ENCODE measurements at places on chromosomes 2 and 18.

GRCh38 chr2:28896906-28897305, 2.4 kb downstream of the WDR43 start:
- H3K4me1 ChIP-seq, result peaks cover 14% of the 10 kb centered on the region
- no peak overlapping the region for H3K4me3 ChIP-seq
- H3K27ac ChIP-seq, result no peak overlapping the region
- H3K27me3 ChIP-seq, result no peaks in the 10 kb centered on the region

DNA sequence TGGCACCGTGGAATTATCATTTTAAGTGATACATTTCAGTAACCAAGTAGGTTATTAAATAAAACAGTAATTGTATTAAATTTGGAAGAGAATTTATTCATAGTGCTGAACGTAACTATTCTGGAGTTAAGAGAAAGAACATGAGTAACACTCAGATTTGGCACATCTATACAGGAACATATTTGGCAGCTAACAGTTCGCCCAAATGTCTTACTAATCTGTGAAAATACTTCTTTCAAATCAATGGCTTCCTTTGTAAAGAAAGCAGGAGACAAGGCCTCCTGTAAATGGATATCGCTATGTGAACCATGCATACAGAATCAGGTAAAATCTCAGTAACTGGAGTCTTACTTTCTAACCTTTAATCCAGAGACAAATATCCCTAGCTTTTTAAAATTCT, 64.4 kb downstream of the ZNF516 start:
- H3K36me3 ChIP-seq, result no peaks in the 10 kb centered on the region
- H3K27ac ChIP-seq, result no peak overlapping the region
- H3K4me1 ChIP-seq, result no peaks in the 10 kb centered on the region
- no peaks in the 10 kb centered on the region for H3K27me3 ChIP-seq
- H3K4me3 ChIP-seq, result no peak overlapping the region

DNA sequence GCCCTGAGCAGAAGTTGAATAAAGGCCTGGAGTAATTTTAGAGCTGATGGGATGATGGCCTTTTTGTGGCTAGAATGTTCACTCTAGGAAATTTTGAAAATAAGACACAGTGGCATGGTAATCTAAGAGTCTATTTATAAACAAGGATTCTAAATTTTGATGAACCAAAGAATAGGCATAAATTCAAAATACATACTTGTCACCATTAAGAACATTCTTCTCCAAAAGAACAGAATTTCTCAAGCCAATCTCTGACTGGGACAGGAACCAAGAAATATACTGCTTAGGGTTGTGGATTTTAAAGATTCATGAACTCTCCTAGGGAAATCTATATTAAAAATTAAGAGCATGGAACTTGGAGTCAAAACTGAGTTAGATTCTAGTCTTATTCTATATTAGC, 98.2 kb upstream of the SETBP1 start:
- no peaks in the 10 kb centered on the region for H3K36me3 ChIP-seq
- no peak for DNase-seq
- no peak overlapping the region for H3K4me3 ChIP-seq
- H3K4me1 ChIP-seq, result peaks cover 14% of the 10 kb centered on the region
- no peaks in the 10 kb centered on the region for H3K27me3 ChIP-seq

DNA sequence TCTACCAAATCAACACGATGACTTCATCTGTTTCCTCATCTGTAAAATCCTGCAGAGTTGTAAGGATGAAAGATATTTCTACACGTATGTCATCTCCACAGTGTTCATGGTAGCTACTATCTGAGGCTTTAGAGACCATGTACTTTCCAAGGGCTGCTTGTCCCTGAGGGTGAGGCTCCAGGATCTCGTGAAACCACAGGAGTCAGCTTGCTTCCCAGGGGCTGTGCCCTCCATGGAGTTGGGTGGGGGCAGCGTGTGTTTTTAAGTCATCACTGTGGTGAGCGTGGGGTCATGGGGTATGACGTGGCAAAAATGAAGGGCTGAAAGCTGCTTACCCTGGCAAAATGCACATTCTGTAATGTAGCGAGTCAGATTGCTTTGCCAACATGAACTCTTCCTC, 81.6 kb downstream of the ASAP2 start:
- no peaks in the 10 kb centered on the region for H3K36me3 ChIP-seq
- H3K4me1 ChIP-seq, result peaks cover 52% of the 10 kb centered on the region
- no peaks in the 10 kb centered on the region for H3K27me3 ChIP-seq
- peak; percentile 77 for DNase-seq
- peak overlapping the region; percentile 91 for H3K27ac ChIP-seq
- no peak overlapping the region for H3K4me3 ChIP-seq

- no peaks in the 10 kb centered on the region for H3K36me3 ChIP-seq
- no peak overlapping the region for H3K4me3 ChIP-seq
- peak; percentile 14 for DNase-seq
- H3K27me3 ChIP-seq, result no peaks in the 10 kb centered on the region
Observed at GRCh38 chr2:68426848-68427579, 40.1 kb downstream of the FBXO48 start.

DNA sequence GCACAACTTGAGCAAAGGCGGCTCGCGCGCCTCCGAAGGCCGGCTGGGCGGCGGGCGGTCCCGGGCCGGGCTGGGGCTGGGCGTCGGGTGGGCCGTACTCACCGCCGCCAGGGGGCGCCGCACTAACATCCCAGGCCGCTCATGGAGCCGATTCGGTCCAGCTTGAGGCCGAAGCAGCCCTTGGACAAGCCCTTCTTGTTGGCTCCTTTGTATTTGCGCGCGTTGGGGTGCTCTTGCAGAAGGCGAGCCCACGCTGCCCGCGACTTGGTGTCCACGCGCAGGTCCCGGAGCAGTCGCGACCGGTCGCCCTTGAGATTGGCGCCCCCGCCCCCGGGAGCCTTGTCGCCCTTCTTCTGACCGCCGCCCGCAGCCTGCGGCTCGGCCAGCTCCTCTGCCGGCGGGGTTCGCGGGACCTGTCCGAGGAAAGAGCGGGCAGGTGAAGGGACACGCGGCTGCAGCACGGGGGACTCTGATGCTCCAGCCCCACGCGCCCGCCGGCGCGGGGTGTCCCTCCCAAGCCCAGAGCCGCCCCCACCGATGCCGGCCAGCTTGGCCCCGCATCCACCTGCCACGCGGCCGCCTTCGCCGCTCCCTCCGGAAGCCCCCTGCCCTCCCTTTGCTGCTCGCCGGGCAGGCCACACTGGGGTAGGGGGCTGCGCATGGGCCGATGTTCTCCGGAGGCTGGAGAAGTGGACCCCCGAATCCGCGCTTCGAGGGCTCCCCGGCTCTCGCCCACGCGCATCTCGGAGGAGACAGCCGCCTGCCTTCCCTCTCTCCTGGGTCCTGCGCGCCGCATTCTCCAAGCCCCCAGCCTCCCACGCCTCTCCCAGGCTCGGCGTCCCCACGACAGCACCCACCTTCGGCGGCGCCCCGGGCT, 655 bp downstream of the NPPC start:
- H3K4me1 ChIP-seq, result peaks cover 16% of the 10 kb centered on the region
- 0 out of 2 replicates have a peak overlapping the region, but pooled peaks have one; percentile 12 for H3K4me3 ChIP-seq
- peaks cover 69% of the 10 kb centered on the region for H3K27me3 ChIP-seq
- H3K36me3 ChIP-seq, result no peaks in the 10 kb centered on the region

- no peak overlapping the region for H3K27ac ChIP-seq
- no peaks in the 10 kb centered on the region for H3K36me3 ChIP-seq
- H3K27me3 ChIP-seq, result no peaks in the 10 kb centered on the region
- H3K4me1 ChIP-seq, result no peaks in the 10 kb centered on the region
- H3K4me3 ChIP-seq, result no peak overlapping the region
Observed at GRCh38 chr2:31950946-31951562, 59.8 kb downstream of the MEMO1 start.

DNA sequence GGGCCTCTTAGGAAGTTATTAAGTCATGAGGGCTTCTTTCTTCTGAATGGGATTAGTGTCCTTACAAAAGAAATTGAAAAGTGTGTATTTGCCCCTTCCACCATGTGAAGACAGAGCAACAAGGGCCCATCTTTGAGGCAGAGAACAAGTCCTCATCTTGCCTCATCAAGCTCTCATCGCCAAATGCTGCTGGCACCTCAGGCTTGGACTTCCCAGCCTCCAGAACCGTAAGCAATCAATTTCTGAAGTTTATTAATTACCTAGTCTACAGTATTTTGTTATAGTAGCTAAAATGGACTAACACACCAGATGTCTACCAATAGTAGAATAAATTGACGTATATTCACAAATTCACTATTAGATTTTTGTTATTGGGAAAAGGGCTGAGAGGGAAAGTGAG, 74.6 kb downstream of the CCDC148 start:
- H3K4me1 ChIP-seq, result no peaks in the 10 kb centered on the region
- H3K27me3 ChIP-seq, result no peaks in the 10 kb centered on the region
- H3K27ac ChIP-seq, result no peak overlapping the region
- H3K4me3 ChIP-seq, result no peak overlapping the region

DNA sequence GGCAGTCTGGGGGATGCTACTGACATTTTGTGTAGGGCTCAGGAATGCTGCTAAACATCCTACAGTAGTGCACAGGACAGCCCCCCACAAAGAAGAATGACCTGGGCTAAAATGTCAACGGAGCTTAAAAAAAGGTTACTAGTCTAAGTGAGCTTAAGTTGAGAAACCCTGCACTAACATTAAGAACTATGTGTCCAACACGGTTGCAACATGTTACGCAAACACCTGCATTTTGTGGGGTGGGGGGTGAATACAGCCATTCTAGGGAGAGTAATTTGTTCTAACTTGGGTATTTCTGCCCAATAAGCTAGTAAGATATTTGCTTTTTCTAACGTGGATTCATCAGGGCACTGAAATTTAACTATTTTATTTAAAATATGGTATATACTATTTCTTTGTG, 57.9 kb downstream of the SLC8A1 start:
- DNase-seq, result no peak
- H3K4me1 ChIP-seq, result no peaks in the 10 kb centered on the region
- H3K27me3 ChIP-seq, result no peaks in the 10 kb centered on the region
- no peak overlapping the region for H3K4me3 ChIP-seq
- H3K27ac ChIP-seq, result no peak overlapping the region
- H3K36me3 ChIP-seq, result no peaks in the 10 kb centered on the region

- DNase-seq, result no peak
- no peak overlapping the region for H3K27ac ChIP-seq
- no peaks in the 10 kb centered on the region for H3K27me3 ChIP-seq
- H3K36me3 ChIP-seq, result no peaks in the 10 kb centered on the region
- H3K4me1 ChIP-seq, result no peaks in the 10 kb centered on the region
- H3K4me3 ChIP-seq, result no peak overlapping the region
Observed at GRCh38 chr2:188272121-188272520, 19.6 kb upstream of the GULP1 start.

GRCh38 chr2:39530411-39530866, 93.4 kb upstream of the MAP4K3 start:
- no peaks in the 10 kb centered on the region for H3K27me3 ChIP-seq
- peak; percentile 47 for DNase-seq
- no peaks in the 10 kb centered on the region for H3K36me3 ChIP-seq
- peak overlapping the region; percentile 41 for H3K27ac ChIP-seq

GRCh38 chr18:59697236-59697932, at the start of gene CCBE1:
CCBE1 (minus strand) TSS chr18:59697423.
- no peak within 1 kb of the TSS for H3K27ac ChIP-seq
- peak; percentile 85 for DNase-seq
- no peaks in the 10 kb centered on the region for H3K36me3 ChIP-seq
- no peaks in the 10 kb centered on the region for H3K27me3 ChIP-seq
- H3K4me3 ChIP-seq, result peak within 1 kb of the TSS; percentile 63

DNA sequence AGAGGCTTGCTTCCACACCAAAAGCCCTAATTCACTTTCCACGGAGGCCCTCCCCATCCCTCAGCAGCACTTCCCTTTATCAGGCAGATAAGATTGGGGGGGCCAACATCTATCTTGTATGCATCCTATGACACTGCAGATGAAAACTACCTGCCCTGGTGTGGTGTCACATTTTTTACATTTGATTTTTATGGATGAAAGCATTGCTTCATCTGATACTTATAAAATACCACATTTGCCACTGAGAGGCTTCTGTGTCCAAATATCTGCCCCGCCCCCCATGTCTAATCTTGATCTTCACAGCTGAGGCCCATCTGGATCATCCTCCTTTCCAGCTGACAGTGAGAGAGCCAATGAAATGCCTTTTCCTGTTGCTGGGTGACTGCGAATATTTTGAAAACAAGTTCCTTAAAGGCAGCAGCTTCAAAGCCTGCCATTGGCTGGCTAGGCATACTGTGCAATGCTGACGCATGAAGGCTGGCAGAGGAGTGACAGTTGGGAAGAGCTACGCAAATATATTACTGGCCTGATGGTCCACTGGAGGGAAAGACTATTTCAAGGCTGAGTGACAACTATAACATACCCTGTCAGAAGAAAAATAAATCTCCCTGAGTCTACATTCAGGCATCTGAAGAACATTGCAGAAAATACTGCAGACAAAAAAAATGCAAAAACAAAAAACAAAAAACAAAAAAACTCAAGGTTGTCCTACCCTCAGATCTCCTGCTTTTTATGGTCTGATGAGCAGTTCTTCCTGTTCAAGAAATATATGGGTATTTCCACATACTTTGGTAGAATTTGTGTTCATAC, 318.7 kb downstream of the PDE11A start:
- DNase-seq, result no peak
- H3K4me1 ChIP-seq, result peaks cover 6% of the 10 kb centered on the region
- H3K27ac ChIP-seq, result no peak overlapping the region

GRCh38 chr2:190190507-190191162, 128.1 kb upstream of the MSTN start:
- H3K4me3 ChIP-seq, result no peak overlapping the region
- H3K27me3 ChIP-seq, result no peaks in the 10 kb centered on the region
- no peak overlapping the region for H3K27ac ChIP-seq
- no peaks in the 10 kb centered on the region for H3K36me3 ChIP-seq
- DNase-seq, result no peak
- H3K4me1 ChIP-seq, result no peaks in the 10 kb centered on the region

- no peak overlapping the region for H3K4me3 ChIP-seq
- H3K27me3 ChIP-seq, result no peaks in the 10 kb centered on the region
- no peaks in the 10 kb centered on the region for H3K36me3 ChIP-seq
- no peak overlapping the region for H3K27ac ChIP-seq
- DNase-seq, result no peak
Observed at GRCh38 chr2:67802291-67802690, 260.5 kb downstream of the C1D start.

- H3K27me3 ChIP-seq, result no peaks in the 10 kb centered on the region
- peak overlapping the region; percentile 40 for H3K27ac ChIP-seq
- H3K4me3 ChIP-seq, result no peak overlapping the region
- peaks cover 17% of the 10 kb centered on the region for H3K4me1 ChIP-seq
- peak; percentile 88 for DNase-seq
Observed at GRCh38 chr2:139122711-139123158, 342.5 kb upstream of the NXPH2 start.

DNA sequence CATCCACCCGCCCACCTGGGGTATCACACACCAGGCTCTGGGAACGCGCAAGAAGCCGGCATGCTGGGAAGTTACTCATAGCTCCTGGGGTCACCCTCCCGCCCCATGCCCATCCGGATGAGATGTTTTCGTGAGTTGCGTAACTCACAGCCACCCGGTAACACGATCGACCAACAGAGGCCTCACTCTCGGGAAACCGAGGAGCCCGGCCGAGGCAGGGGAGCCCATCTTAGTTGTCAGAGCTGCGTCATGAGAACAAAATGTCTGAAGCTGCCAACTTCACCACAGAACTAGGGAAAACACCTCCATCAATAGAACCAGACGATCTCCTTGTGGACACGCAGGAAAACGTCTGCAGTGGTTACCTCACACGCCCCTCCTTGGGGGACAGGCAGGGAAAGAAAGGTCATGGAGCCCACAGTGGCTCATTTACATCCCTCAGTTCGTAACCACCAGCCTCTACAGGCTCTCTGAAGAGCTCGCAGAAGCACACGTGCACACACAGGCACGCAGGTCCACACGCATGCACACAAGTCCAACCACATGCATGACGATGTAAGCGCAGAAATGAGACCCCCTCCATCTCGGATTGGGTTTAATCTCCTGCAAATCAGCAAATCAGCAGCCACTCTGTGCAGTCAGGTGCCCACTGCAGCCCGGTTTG, 26.2 kb downstream of the ADI1 start:
- H3K36me3 ChIP-seq, result 0 out of 2 replicates have a peak, but pooled peaks cover 5% of the 10 kb centered on the region
- DNase-seq, result no peak
- H3K27me3 ChIP-seq, result no peaks in the 10 kb centered on the region
- no peak overlapping the region for H3K4me3 ChIP-seq
- H3K4me1 ChIP-seq, result peaks cover 12% of the 10 kb centered on the region
- no peak overlapping the region for H3K27ac ChIP-seq
